IMR-90 (cell line): ENCODE measurements at places on chromosomes 6 and 20. TPM values are rescaled to one million over a fixed set of nuclear protein-coding genes. Genes with fewer than 3 reads are reported as not detected.
A peak's percentile ranks its signal among the peaks of the same experiment; 100 is the strongest.

LRRC1 gene
- total RNA-seq: 6.1 and 6.7 TPM in 2 replicates

SYNCRIP gene
- total RNA-seq: 59.3 and 120 TPM in 2 replicates

UNC5CL gene
- total RNA-seq: not detected in 2 replicates

DNA sequence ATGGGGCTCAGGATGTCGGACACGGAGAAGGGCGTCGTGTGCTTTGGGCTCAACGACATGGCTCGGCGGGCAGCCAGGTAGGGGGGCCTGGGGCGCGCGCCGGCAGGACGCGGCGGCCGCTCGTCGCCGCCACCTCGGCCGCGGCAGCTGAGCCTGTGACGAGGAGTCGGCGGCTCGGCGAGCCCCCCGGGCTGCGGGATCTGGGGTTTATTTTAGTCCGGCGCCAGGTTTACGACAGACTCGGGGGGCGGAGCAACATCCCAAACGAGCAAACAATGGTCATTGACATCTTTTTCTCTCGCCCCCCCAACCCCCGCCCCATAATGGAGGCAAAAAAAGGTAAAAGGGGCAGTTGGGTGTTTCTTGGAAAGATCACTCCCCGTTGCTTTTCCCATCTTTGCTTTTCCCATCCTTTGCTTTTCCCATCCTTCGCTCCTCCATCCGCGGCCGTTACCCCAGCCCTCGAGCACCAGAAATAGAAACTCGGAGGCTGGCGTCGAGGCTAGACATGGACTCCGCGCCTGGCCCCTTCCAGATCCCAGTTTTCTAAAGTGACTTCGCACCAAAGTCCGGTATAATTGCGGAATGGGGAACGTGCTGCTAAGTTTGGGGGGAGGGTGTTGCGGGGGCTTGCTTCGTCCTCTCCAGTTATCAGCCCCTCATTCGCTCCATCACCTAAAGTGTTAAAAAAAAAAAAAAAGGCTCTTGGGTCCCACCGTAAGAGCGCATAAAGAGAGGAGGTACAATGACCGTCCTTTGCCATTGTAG lies at the start of gene NKX2-4:
Gene NKX2-4, minus strand, starts transcription at position 186 of the 768 bp plus-strand sequence. Its CDS starts 127 bp downstream, at position 59.
- DNase-seq: no peak

GRCh38 chr6:43724914-43725642 lies 37.5 kb upstream of the MRPS18A start:
- peak; percentile 95 for DNase-seq

DNA sequence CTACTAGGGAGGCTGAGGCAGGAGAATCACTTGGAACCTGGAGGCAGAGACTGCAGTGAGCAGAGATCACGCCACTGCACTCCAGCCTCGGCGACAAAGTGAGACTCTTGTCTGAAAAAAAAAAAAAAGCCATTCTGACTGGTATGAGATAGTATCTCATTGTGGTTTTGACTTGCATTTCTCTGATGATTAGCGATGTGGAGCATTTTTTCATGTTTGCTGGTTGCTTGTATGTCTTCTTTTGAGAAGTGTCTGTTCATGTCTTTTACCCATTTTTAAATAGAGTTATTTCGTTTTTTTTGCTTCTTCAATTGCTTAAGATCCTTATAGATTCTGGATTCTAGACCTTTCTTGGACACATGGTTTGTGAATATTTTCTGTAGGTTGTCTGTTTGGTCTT lies 103.5 kb upstream of the SIM1 start:
- no peak for DNase-seq

- no peak for DNase-seq
Observed at GRCh38 chr20:39661833-39662232, 699.7 kb downstream of the DHX35 start.

GRCh38 chr20:10716855-10717254 lies 43.1 kb upstream of the JAG1 start:
- DNase-seq: peak; percentile 48

GRCh38 chr6:85372188-85372914 lies 77.5 kb upstream of the NT5E start:
- DNase-seq: no peak
